ENCODE measurements at places on chromosomes 6 and 20.

- DNase-seq, result no peak
Measured at GRCh38 chr6:46690911-46691451, 3.3 kb downstream of the TDRD6 start.

GRCh38 chr6:117414770-117415169 is 11.0 kb downstream of the ROS1 start:
- DNase-seq, result no peak

DNA sequence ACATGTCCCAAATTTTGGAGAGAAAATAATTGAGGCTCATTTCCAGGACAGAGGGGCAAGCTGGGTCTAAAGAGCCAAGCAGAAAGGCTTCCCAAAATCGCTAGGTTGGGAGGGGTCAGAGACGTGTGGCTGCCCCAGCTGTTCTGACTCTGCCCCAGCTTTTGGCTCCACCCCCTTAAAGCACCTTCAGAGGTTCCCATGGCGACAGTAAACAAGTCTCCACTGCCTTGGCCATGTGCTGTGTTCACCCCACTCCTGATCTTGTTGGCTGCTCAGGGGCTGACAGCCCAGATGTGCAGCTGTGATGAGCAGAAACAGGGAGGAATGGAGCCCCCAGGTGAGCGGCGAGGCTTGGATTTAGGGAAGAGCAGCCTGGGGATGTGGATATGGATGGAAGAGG is 72.8 kb upstream of the SPTLC3 start:
- no peak for DNase-seq

DNA sequence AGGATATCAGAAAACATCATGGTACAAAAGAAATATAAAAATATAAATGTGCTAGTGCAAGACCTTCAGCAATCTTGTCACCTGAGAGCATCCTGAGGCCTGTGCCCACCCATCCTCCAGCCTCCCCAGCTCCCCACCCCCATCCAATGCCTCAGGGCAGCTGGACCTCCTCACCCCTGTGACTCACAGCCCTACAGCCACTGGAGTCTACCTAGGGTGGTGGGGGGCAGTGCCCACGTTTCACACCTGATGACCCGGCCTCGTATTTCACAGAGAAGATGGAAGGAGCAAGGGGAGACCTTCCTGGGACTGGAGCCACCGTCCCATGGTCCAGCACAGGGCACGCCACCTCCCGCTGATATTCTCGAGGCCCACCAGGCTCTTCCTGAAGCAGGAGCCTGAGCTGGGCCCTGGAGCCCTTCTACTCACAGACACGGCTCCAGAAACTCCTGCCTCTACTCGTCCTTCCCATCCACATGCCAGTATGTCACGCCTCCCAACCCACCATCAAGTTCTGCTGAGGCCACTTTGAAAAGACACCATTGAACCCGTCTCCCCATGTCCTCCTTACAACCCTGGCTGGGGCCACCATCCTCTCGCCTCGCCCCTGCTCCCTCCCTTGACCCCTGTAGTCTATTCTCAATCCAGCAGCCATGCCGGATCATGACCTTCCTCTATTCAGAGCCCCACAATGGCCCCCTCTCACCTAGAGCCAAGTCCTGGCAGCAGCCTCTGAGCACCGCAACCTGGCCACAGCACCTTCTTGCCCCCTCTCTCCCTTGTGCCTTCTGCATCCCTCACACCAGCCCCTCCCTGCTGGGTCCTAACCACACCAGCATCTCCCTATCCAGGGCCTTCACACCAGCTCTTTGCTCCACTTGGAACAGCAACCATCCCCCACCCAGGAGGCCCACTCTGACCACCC is 13.3 kb downstream of the APMAP start:
- no peak for DNase-seq

- DNase-seq, result no peak
Measured at GRCh38 chr6:43990627-43991619, 136.3 kb downstream of the MRPL14 start.

DNA sequence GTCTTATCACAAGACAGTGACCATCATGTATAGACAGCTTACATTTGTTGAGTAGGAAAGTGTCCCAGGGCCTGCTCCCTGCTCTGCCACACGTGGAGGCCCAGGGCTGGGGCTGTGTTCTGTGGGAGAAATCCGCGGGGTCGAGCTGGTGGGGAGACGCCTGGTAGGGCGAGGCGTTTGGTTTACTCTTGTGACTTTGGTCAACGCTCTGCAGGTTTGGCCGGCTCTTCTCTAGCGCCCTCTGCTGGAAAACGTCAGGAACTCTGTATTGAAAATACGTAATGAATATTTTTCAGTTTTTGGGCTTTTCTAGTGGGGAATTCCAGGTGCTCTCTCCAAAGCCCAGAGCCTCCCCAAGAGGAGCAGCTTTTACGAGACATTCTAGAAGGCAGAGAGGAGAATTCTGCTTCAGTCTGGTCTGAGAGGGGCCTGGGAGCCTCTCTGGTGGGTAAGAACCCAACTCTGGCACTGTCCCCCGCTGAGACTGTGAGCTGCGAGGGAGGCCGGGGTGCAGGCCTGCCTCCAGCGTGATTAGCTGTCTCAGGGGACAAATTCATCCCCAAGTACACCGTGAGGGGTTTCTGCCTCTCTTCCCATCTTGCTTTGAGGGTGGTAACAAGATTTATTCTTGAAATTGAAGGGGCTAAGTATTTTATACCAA is 112.6 kb upstream of the RALGAPA2 start:
- DNase-seq, result peak; percentile 53

- no peak for DNase-seq
Measured at GRCh38 chr6:46687619-46688097, at the start of gene TDRD6. Gene TDRD6, plus strand, starts transcription at chr6:46687885. Its CDS starts 244 bp downstream, at chr6:46688129.

GRCh38 chr6:11232770-11233626 is 530 bp upstream of the NEDD9 start:
- DNase-seq, result no peak

- DNase-seq, result no peak
Measured at GRCh38 chr6:56949925-56950495, 4.9 kb upstream of the BEND6 start.

- DNase-seq, result no peak
Measured at GRCh38 chr6:14888575-14889000, 357.3 kb upstream of the JARID2 start.

DNA sequence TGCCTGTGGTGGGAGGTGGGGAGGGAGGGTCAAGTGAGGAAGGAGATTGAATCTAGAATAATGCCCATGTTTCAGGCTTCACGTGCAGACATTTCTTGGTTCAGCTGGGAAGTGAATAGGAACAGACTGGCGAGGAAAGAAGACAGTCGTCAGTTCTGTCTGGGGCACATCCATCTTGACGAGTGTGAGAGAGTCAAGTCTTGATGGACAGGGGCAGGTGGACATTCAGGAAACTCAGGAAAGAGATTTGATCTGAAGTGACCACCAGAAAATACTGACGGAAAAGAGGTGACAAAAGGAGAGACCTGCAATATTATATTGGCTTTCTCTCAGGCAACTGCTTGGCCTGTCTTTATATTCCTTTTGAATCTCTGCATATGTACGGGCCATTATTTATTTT is 68.6 kb downstream of the ESR1 start:
- no peak for DNase-seq

DNA sequence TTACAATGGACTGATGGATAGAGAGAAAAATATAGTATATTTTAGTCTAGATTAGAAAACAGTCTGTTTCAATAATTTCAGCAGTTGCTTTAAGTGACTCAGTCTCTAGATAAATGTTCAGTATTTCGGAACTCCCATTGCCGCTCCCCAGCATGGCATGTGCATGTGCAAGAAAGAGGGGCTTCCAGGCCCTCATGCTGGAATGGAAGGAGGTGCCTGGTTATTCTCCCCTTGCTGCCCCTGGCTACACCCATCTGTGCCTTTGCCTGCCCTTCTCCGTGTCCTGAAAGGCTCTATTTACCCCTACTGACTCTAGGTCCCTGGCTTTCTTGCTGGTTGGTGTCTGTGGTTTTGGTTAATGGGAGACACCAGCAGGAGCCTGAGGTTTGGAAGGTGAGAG is 115.7 kb upstream of the IFNGR1 start:
- no peak for DNase-seq

- DNase-seq, result no peak
Measured at GRCh38 chr20:45489083-45489531, 19.6 kb downstream of the WFDC2 start.

DNA sequence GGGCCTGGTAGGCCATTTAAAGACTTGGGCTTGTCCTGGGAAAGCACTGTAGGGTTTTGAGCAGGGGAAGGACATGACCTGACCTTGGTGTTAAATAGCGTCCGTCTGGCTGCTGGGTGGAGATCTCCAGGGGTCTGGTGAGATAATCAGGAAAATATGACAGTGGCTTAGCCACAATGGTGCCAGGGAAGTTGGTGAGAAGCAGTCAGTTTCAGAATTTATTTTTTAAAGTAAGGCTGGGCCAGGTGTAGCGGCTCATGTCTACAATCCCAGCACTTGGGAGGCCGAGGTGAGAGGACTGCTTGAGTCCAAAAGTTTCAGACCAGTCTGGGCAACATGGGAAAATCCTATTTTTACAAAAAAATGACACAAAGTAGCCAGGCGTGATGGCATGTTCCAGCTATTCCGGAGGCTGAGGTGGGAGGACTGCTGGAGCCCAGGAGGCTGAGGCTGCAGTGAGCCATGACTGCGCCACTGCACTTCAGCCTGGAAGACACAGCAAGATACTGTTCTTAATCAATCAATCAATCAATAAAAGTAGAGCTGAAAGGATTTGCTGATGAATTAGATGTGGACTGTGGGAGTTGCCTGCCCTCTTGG is 41.4 kb downstream of the BCL2L1 start:
- no peak for DNase-seq

- no peak for DNase-seq
Measured at GRCh38 chr6:114541794-114542193, 199.0 kb upstream of the HS3ST5 start.

DNA sequence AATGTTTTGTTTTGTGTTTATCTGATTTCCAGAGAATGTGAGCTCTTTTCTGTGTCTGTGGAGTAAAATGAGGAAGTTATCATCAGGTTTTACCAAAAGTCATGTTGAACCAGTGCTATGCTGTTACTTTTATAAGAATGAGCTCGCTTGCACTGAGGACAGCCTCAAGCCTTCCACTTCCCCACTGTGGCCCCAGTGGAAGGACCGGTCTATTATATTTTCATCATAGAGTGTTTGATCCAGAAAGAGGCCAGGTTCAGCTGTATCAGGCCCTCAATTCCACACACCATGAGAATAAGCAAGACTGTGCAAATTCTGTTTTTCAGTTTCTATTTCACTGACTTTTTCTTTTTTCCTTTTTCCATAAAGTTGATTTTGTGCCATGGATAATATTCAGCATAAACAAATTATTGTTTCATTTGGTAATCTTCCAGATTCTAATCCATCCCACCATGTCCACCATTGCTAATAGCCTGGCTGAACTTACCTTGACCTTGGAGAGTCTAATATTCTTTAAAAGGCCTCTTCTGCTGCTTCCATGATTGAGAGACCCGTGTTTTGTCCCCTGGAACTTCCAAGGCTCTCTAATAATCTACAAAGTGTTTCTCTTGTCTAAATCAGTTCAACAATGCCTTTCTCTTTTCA is 286.2 kb downstream of the THBS2 start:
- DNase-seq, result no peak

GRCh38 chr20:42083280-42083679 is 465.1 kb upstream of the CHD6 start:
- DNase-seq, result no peak

DNA sequence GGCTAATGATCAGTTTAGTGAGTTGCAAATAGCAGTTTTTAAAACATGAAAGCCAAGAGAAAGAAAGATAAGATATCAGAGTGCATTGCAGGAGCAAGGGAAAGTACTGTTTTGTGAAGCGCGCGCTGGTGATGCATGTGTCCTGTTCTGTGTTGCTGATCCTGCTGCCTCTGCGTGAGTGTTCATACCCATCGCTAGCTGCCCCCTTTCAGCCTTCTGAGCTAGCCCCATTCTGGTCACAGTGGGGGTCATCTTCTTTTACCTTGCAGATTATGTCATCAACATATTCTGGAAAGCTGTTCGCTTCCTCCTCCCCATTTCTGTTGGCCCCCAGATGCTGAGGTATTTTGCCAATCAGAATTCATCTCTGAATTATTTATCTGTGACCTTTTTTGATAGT is 1.9 kb downstream of the MRAP2 start:
- DNase-seq, result no peak

Data from memory B cell (primary cell).